ENCODE measurements at places on chromosomes 12 and 14. TPM values are rescaled to one million over a fixed set of nuclear protein-coding genes. Genes with fewer than 3 reads are reported as not detected.

The GNB3 gene
- 0.92 TPM for total RNA-seq

The CMKLR1 gene
- total RNA-seq = 0.14 TPM

The CCDC175 gene
- not detected for total RNA-seq

The LMNTD1 gene
- 0.37 TPM for total RNA-seq

The TOMM20L gene
- total RNA-seq = not detected
